Sigmoid colon (tissue), 7 donors: ENCODE measurements at places on chromosomes 3 and 15.

GRCh38 chr15:25960273-25960672 lies 97.1 kb upstream of the ATP10A start:
- no peak for DNase-seq

GRCh38 chr15:87267798-87268197 lies 988.7 kb downstream of the NTRK3 start:
- DNase-seq, result no peak

GRCh38 chr15:48963524-48964113 lies at the start of gene SHC4:
Gene SHC4 (minus strand): TSS chr15:48963919. CDS start chr15:48963015, 904 bp downstream.
- peak; percentile 87 for DNase-seq

- DNase-seq, result no peak
Measured at GRCh38 chr3:159757341-159758060, 231.1 kb upstream of the IL12A start.

DNA sequence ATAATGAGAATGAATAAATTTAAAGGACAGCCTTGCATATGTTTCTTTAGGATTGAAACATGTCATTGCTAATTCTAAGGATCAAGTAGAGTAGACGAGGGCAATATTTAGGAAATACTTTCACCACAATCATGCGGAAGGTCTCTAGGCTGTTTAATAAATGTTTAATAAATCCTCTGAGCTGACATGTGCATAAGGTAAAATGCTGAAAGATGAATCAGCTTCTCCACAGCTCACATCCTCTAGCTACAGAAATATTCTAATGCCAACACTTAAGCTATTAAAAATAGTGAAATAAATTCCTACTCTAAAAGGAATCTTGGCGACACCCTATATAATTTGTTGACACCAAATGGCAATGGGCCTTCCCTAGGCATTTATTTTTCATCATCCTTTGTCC lies 407.3 kb downstream of the TBL1XR1 start:
- no peak for DNase-seq
